Spleen (tissue), 13 donors: ENCODE measurements at places on chromosomes 4 and X. TPM values are rescaled to one million over a fixed set of nuclear protein-coding genes. Genes with fewer than 3 reads are reported as not detected.

- H3K27ac ChIP-seq: no peak overlapping the region
- H3K27me3 ChIP-seq: no peaks in the 10 kb centered on the region
- no peaks in the 10 kb centered on the region for H3K36me3 ChIP-seq
- DNase-seq: no peak
Observed at GRCh38 chrX:29555465-29556091, 659.8 kb upstream of the MAGEB2 start.

DNA sequence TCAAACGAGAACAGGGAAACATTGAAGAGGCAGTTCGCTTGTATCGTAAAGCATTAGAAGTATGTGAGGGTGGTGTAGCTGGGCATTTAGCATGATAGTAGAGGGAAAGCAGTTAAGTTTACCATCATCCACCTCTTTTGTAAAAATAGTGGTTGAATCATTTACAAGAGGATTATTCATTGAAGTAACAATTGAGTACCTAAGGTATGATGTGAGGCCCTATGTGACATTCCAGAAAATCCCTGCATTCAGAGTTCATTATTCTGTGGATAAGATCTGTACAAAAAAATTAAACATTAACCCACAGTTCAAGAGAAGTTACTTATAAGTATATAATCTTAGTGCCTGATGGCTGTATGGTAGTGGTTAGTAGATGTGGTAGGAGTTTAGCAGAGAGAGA, 22.2 kb upstream of the GCNA start:
- H3K36me3 ChIP-seq: peaks cover 46% of the 10 kb centered on the region
- H3K4me1 ChIP-seq: no peaks in the 10 kb centered on the region
- no peaks in the 10 kb centered on the region for H3K27me3 ChIP-seq

DNA sequence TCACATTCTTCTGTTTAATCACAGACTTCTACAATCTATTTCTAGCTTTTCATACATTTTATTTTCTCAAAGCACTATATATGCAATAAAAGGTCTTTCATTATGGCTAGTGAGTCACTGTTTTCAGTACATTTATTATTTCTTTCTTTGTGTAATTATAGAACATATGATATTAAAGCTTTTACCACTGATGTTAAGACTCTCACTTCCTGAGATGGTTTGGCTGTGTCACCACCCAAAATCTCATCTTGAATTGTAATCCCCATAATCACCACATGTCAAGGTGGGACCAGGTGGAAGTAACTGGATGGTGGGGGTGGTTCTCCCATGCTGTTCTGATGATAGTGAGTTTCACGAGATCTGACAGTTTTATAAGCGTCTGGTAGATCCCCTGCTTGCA, 41.9 kb downstream of the UBA6 start:
- no peaks in the 10 kb centered on the region for H3K27me3 ChIP-seq
- no peak for DNase-seq
- H3K36me3 ChIP-seq: peaks cover 12% of the 10 kb centered on the region
- H3K4me1 ChIP-seq: no peaks in the 10 kb centered on the region

DNA sequence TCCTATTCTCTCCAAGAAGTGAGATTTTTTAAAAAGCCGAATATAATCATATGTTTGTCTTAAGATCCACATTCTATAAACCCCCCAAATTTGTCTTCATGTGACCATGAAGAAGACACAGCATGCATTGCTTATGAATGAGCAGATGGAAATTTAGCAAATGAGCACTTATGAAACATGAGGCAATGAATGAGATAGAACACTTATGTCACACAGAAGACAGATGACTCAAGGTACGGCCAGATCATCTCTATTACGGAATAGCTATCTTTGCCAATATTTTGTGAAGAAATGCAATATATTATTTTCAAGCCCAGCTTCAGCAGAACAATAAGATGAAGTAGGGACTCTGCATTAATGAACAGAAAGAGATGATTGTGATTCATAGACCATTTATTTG, 21.4 kb downstream of the PHEX start:
- no peak overlapping the region for H3K4me3 ChIP-seq
- no peaks in the 10 kb centered on the region for H3K4me1 ChIP-seq
- no peak for DNase-seq
- no peaks in the 10 kb centered on the region for H3K36me3 ChIP-seq
- H3K27me3 ChIP-seq: no peaks in the 10 kb centered on the region

DNA sequence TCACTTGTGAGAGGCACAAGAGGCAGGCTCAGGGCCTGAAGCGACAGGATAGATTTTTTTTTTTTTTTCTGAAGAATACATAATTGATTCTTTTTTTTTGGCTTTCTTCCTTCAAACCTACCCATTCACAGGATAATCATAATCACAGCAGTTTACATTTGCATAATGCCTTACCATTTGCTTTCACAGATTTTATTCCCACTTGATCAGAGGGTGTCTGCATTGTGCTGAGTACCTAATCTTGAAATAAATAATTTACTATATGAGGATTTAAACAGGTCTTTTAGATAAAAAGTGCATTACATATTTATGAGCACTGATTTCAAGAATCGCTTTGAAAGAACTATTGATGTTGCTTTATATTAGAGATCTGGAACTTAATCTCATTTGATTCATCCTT, 219.3 kb downstream of the SPRY1 start:
- no peaks in the 10 kb centered on the region for H3K27me3 ChIP-seq
- no peak overlapping the region for H3K4me3 ChIP-seq
- no peak for DNase-seq
- peaks cover 12% of the 10 kb centered on the region for H3K4me1 ChIP-seq

DNA sequence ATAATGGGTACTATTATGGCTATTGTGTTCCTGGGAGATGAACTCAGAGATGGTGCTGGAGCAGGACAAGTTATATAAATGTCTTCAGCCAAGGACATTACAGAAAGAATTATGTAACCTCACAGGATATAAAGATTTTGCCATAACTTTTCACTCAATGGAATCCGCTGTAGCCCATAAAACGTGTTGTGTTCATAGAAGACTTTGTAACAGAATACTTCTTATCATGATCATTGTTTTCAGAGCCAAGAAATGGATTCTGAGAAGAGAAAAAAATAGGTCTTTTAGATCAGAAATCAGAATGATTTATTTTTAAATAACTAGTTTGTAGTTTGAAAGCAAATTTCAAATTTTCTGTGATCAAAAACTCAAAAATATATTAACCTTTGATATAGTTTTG, 441.0 kb upstream of the TENM3 start:
- no peak overlapping the region for H3K27ac ChIP-seq
- no peak for DNase-seq
- no peaks in the 10 kb centered on the region for H3K4me1 ChIP-seq
- H3K27me3 ChIP-seq: no peaks in the 10 kb centered on the region
- no peaks in the 10 kb centered on the region for H3K36me3 ChIP-seq

DNA sequence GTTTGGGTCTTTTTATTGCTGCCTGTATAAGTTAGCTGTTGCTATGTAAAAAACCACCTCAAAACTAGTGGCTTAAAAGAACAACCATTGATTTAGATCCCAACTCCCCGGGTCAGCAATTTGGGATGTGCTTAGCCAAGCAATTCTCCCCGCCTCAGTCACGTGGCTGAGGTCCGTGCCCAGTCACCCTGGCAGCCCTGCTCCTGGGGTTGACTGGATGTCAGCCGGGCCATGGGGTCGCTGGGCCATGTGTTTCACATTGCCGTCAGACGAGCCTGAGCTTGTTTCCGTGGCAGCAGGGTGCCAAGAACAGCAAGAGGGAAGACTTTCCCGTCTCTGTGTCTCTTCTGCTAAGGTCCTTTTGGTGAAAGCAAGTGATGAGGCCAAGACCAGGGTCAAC, 345.7 kb upstream of the FAT1 start:
- DNase-seq: no peak
- no peak overlapping the region for H3K4me3 ChIP-seq
- no peaks in the 10 kb centered on the region for H3K27me3 ChIP-seq
- no peaks in the 10 kb centered on the region for H3K4me1 ChIP-seq

The F11 gene
- not detected for polyA plus RNA-seq

The GLOD5 gene
- not detected for polyA plus RNA-seq
